ENCODE measurements at places on chromosomes 1 and 21.
A peak's percentile ranks its signal among the peaks of the same experiment; 100 is the strongest.

DNA sequence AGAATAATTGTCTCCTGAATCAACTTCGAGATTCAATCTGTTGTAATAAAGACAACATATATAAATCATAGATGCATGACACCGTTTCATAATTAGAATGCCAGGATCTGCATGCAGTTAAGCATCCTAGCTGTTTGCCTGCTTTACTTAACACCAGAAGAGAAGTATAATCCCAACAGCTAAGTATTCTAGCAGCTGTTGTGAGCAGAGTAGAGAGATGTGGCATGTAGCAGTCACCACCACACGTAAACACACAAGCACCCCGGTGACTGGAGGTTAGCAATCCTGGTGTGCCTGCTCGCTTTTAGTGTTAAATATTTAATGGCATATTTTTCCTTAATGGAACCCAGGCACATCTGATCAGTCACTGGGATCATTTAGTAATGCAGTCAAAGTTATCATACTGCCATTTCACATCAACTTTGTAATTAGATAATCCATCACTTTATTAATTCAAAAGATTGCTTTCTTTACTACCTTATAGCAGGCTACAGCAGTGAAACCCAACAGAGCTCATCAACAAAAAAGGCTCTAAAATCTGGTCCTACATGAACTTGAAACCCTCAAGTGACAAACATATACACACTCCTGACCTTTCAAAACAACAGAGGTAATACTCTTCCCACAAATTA, 187.9 kb downstream of the SMYD3 start:
- DNase-seq, result no peak

DNA sequence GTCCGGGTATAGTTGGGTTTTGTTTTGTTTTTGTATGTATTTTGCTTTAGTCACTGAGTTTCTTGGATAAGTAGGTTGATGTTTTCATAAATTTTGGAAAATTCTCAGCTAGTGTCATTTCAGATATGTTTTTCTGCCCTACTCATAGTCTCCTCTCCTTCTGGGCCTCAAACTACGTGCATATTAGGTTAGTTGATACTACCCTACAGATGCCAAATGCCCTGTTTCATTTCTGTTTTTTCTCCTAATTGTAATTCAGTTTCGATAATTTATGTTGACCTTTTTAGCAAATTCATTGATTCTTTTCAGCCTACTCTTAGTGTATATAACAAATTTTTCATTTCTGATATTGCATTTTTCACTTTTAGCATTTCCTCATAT, 268.6 kb upstream of the RGS18 start:
- DNase-seq, result no peak

DNA sequence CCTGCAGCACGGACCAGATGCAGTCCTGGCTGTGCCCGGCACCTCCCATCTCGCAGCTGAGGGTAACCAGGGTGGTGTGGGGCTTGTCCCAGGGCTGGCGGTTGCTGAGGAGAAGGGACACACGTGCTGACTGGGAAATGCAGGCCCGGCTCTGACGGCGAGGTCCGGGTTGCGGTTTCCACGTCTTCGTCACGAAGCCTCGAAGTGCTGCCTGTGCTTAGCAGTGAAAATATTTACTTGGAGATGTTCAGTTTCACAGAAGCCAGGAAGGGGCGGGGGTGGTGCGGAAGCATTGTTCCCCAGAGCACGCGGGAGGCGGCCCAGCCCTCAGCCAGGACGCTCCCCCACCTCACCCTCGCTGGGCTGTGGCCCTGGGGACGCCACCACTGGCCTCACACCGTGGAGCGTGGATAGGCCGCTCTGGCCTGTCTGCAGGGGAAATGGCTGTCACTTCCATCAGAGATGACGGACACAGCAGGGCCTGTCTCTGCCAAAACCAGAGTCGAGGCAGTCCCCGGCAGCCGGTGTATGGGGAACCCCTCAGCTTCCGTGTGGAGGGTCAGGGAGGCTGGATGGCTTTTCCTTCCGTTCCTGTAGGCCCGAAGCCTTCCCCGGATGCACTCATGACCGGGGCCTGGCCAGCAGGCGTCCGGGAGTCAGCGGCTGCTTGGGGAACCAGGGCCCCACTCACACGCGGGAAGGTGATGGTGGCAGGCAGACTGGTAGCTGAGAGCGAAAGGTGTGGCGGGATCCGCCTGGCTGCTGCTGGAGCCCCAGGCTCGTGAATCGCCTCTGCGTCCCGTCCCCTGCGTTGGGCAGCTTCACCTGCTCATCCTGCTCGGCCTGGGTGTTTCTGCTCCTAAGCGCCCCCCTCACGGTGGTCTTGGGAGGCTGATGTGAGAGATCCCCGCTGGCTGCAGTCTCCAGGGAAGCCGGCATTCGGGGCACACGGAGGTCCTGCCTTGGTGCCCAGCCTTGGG, 14.7 kb upstream of the POFUT2 start:
- DNase-seq, result no peak

GRCh38 chr1:77126307-77126706, 92.9 kb downstream of the PIGK start:
- DNase-seq, result peak; percentile 32

GRCh38 chr1:77636864-77637263, 45.6 kb downstream of the ZZZ3 start:
- DNase-seq, result no peak

- no peak for DNase-seq
Measured at GRCh38 chr1:23869051-23869450, 961 bp upstream of the FUCA1 start.

DNA sequence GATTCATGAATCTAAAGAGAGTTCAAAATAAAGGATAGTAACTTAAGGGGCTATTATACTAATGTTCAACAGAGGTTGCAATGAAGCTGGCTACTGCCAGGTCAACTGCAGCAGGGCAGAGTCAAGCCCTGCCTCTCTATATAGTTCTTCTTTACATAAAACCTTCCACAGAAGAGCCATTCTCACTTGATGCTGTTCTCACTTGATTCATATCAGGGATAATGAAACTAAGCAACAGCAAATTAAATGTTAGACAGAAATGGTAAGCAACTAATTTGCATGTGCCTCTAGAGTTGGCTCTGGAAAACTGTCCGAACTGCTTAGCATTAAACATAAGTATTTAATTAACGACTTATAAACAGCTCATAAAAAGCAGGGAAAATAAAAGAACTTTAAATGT, 17.4 kb downstream of the CCSAP start:
- DNase-seq, result no peak

DNA sequence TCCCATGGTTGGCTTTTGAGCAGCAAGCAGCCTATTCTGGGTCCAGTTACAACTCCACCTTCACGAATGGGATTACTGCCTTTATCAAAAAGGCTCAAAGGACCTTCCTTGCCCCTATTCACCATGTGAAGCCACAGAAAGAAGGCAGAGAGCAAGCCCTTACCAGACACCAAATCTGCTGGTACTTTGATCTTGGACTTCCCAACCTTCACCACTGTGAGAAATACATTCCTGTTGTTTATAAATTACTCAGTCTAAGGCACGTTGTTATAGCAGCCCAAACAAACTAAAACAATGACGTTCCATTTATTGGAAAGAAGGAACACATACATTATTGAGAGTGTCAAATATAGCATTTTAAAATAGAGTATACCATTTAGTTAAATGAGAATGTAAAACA, 1557.9 kb downstream of the PLA2G4A start:
- DNase-seq, result no peak

DNA sequence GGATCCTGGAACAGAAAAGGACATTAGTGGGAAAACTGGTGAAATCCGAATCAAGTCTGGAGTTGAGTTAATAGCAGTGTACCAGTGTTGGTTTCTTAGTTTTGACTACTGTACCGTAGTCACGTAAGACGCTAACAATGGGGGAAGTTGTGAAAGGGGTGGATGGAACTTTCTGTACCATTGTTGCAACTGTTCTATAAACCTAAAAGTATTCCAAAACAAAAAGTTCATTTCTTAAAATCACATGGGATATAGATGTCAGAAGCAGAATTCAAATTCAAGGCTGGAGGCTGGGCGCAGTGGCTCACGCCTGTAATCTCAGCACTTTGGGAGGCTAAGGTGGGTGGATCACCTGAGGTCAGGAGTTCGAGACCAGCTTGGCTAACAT, 16.9 kb downstream of the ARHGEF19 start:
- no peak for DNase-seq

GRCh38 chr1:110433803-110434202, 17.1 kb upstream of the PROK1 start:
- no peak for DNase-seq

GRCh38 chr1:28983509-28984310, 69.3 kb downstream of the EPB41 start:
- no peak for DNase-seq

GRCh38 chr1:202018468-202019234, 8.3 kb downstream of the ELF3 start:
- no peak for DNase-seq

GRCh38 chr1:162952956-162953355, 92.0 kb upstream of the CCDC190 start:
- DNase-seq, result no peak
